Left ventricle myocardium inferior (tissue), 1 donor: ENCODE measurements at places on chromosomes 11 and 22.

DNA sequence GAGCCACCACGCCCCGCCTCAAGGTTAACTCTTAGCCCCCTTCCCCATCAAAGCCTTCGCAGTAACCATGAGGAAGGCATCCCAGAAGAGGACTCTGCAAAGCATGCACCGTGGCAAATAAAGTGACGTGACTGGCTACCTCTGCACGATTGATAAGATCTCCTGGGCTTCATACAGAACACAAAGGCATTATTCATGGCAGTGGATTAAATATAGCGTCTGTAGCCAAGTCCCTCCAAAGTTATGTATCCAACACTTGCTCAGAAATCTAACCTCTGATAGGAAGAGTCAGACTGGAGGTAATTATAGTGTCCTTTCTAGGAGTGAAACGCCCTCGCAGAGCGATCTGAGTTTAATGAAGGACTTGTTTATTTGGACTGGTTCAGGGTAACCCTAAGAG is 22.4 kb downstream of the CPT1A start:
- no peak for DNase-seq

DNA sequence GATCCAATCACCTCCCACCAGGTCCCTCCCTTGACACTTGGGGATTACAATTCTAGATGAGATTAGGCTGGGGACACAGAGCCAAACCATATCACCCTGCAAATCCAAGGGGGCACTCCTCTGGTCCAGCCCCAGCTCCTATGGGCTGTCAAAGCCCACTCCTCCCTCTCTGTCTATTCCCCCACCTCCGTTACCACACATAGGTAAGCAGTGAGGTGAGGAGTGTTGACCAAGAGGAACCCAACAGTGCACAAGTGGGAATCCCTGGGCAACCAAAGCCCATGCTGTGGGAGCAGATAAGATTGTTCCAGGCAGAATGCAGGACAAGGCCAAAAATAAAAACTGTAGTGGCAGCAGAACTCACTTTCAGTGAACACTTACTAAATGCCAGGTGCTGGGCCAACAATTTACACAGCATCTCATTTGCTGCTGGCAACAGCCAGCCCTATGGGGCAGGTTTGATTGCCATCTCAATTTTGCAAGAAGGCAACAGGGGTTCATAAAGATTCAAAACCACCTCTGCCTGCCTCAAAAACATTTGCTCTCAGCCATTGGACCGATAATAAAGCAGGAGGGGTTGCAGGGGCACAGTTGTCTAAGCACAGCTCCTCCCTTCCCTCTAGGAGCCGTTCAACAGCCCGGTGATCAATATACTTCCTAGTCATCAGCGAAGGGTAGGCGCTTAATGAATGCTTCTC is 8.9 kb downstream of the SDF2L1 start:
- no peak for DNase-seq

- DNase-seq: no peak
Observed at GRCh38 chr11:128367573-128367972, 219.8 kb downstream of the ETS1 start.

- no peak for DNase-seq
Observed at GRCh38 chr11:42025121-42025803, 565.8 kb upstream of the LRRC4C start.

DNA sequence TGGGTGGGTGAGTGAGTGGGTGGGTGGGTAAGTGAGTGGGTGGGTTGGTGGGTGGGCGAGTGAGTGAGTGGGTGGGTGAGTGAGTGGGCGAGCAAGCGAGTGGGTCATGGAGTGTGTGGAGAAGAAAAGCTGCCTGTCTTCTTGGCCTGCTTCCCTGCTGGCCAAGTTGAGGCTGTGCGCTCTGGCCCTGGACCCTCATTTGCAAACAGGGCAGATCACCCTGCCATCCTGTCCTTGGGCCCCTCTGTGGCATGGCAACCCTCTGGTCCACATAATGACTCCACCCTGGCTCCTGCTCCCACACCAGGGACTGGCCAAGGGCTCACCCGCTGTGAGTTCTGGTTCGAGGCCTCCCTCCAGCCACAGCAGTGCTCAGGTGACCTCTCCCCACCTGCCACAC is 35.1 kb downstream of the CAPN1 start:
- DNase-seq: no peak

DNA sequence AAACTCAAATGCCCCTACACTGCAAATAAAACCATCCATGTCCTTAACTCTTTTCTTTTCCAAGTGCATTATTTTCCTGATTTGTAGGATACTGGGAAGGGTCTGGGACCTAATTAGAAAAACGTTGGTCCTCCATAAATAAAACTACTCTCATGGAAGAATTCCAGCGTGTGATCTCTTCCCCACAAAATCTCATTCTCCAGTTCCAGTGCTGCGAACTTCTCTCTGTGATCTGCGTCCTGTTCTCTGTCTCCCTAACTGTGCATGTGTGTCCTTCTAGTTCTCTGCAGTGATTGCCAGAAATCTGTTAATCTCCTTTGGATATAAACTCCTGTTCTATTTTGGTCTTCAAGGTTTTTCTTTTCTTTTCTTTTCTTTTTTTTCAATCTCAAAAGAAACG is 148.1 kb downstream of the BBOX1 start:
- no peak for DNase-seq

DNA sequence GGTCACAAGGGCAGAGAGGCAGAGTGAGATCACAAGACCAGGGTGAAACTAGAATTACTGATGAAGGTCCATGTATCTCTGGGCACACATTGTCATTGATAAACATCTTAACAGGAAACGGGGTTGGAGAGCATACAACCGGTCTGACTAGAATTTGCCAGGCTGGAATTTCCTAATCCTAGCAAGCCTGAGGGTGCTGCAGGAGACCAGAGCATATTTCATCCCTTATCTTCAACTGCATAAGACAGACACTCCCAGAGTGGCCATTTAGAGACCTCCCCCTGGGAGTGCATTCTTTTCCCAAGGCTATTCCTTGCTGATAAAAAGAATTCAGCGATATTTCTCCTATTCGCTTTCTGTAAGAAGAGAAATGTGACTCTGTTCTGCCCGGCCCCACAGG is 84.6 kb upstream of the IZUMO1R start:
- no peak for DNase-seq

- DNase-seq: no peak
Observed at GRCh38 chr22:32713737-32714457, 87.6 kb upstream of the TIMP3 start.

DNA sequence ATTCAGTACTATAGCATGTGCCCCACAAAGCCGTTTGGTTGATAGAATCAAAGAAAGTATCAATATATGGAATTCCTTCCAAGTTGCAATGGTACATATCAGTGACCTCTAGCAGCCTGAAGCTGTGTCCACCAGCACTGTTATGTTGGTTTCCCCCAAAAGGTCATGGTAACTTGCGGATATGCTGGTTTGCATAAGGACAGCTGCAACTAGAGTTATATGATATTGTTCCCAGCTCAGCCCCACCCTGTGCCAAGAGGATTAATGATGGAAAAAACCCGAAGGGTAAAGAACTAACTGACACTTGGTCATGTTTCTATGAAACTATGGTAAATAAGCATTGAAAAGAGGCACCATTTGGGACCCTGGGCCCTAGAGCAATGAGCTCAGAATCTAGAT is 93.5 kb downstream of the PDHX start:
- DNase-seq: no peak

DNA sequence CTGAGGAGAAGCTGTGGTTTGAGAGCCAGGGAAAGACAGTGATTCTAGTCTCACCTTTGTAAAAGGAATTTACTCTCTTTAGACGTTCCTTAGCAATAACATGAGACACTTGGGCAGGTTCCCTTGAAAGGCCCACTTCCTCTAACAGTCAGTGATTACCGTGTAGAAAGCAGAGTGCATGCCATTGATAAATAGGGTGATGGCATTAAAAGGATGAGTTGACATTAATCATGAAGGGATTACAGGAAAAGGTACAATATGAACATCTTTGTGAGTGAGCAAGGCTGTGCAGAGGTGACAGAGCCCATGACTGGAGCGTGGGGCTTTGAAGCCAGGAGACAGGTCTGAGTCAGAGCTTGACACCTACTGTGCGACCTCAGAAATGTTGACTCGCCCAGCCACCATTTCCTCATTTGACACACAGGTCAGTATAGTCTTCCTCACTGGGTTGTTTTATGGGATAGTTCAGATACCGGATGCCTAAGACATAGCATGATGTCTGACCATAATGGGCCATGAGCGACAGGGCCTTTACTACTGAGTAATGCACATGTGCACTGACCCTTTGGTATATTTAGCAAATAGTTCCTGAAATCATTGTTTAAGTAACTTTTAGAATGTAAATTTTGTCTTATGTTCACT is 341.7 kb upstream of the MTNR1B start:
- no peak for DNase-seq

- DNase-seq: no peak
Observed at GRCh38 chr11:65595543-65596281, at the start of gene KCNK7. TSS of gene KCNK7 (minus strand) at chr11:65595800. CDS start at chr11:65595772, 28 bp downstream.

- no peak for DNase-seq
Observed at GRCh38 chr11:70716986-70717775, 318.9 kb downstream of the CTTN start.

DNA sequence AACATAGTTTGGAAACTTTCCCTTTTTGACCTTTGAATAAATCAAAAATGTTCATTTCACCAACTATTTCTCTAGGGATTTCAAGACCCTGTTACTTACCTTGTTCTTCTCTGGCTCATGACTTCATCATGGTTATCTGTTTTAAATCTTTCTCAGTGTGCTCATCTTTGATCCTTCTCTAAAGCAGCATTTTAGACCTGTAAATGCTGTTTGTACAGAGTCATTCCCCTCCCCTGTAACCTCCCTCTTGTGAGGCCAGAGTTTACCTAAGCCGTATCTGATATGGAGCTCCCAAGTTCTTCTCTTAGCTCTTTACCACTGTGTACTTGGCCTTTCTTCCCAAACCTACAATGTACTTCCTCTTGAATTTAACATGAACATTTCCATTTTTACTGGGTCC is 56.0 kb downstream of the ACER3 start:
- DNase-seq: no peak

DNA sequence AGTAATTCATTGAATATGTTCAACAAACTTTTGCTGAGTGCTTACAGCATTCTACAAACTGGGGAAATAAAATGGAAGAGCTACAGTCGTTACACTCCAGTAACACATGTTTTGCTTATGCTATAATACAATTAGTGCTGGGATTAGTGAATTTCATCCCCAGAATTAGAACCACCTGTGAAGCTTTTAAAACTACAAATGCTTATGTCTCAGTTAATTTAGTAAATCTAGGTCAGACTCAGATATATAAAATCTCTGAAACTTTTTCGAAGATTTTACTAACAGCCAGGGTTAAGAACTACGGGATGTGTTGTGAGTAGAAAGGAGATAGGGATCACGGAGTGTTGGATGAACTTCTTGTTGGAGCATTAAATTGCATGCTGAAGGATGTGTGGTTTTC is 33.7 kb upstream of the EED start:
- no peak for DNase-seq

DNA sequence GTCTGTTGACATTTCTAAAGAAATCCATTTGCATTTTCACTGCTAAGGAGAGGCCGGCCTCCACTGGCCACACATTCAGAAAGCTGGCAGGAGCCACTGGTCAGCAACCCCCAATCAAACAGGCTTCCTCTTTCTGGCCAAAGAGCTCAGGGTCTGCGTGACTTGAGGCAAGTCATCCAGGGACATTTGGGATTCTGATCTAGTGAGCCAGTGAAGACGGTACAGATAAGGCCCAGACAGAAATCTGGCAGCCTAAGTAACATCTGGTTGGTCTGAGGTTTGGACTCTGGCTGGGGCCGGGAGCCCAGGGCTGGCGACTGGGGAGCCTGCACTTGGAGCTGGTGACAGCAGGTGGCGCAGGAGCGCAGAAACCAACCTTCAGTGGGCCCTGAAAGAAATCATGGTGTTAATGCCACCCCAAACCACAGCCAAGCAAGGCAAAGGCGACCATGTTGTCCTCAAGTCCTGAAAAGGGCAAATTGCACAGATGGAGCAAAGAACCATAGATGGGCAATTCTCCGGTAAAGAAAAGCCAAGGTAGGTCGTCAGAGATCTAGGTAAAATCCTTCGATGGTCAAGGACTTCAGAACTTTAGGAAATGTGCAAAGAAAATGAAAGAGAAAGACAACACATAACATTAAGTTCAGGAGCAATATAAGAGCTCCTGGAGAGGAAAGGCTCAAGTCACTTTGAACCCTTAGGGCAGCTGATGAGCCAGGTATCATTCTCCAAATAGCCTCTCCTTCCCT is 99.4 kb upstream of the BLID start:
- DNase-seq: peak; percentile 80

DNA sequence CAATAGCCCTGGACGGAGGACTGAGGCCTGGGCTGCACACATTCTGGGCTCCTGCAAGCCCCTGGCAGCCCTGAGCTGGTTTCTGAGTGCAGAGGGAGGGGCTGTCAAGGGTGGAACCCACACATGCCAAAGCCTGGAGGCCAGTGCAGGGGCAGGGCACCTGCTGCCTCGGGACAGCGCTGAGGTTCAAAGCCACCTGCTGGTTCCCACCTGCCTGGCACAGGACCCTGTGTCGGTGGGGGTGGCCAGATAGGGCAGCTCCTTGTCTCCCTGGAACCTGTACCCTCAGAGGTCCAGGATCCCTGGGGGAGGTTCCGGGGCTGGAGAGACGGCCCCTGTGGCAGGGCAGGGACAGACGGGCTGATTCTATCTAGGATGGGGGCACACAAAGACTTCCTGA is 40.8 kb downstream of the RTN4R start:
- DNase-seq: no peak

- peak; percentile 94 for DNase-seq
Observed at GRCh38 chr22:46071451-46072109, 78.7 kb upstream of the PPARA start.

DNA sequence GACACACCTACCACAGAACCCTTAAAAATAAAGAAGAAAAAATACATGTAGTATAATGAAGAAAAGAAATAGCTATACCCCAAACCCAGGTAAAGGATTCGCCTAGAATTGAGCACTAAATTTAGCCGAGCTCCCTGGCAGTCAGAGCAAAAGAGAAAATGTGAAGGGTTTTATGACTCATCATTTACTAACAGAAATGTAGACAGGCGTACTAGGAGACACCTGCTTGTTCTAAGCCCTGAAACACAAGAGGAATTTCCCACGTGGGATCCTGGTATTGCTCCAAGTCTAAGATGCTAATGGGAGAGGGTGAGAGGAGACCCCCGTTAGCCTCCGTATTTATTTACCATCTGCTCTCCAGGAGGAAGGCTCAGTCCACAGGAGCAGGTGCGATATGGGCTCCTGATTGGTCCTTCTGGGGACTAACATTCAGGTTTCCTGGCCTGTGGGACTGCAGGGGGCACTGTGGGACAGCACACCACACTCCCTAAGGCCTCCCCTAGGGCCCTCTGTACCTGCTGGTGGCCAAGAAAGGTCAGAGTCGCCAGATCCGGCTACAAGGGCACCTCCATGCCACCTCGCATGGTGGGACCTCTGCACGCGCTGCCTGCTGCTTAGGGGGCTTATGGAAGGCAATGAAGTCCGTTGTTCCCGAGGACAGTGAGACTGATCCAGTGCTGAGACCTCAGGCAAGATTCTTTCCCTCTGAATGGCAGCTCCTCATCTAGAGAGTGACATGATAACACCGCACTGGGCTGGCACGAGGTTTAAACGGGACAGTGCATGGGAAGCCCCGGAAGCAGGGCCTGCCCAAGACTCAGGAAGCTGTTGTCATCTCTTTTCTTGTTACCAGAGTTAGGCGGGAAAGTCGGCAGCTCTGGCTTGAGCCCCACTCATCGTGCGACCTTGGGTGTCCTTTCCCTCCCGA is 25.8 kb downstream of the KCNC1 start:
- DNase-seq: peak; percentile 51

- DNase-seq: no peak
Observed at GRCh38 chr11:3197044-3197695, 21.4 kb downstream of the MRGPRG start.

GRCh38 chr11:5611627-5612026 is 13.2 kb upstream of the TRIM34 start:
- DNase-seq: no peak

- DNase-seq: no peak
Observed at GRCh38 chr11:119906376-119906775, 177.4 kb upstream of the NECTIN1 start.

- DNase-seq: no peak
Observed at GRCh38 chr11:14537134-14537599, 17.0 kb upstream of the PSMA1 start.
